Urothelium cell line (cell line): ENCODE measurements at places on chromosomes 1 and 21.

- DNase-seq: no peak
Observed at GRCh38 chr1:117783606-117784396, 145.6 kb downstream of the GDAP2 start.

- DNase-seq: no peak
Observed at GRCh38 chr1:170669586-170670530, 5.9 kb downstream of the PRRX1 start.

DNA sequence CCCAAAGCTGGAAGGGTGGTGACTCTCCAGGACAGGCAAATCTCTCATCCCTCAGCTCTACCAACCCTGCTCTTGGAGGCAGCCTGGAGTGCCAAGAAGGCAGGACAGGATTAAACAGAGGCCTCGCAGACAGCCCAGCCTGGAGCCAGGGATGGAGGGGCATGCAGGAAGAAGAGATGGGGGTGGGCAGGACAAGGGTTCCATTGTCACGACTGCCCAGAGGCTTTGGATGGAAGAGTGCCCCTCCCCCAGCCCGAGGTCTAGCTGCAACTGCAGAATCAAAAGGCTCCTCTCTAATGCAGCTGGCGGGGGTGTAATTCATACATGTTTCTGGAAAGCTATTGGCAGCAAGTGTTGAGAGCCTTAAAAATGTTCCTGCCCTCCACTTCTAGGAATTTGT lies 8.8 kb downstream of the RAB7B start:
- no peak for DNase-seq

GRCh38 chr1:171345536-171345935 lies 31.6 kb downstream of the FMO4 start:
- no peak for DNase-seq

DNA sequence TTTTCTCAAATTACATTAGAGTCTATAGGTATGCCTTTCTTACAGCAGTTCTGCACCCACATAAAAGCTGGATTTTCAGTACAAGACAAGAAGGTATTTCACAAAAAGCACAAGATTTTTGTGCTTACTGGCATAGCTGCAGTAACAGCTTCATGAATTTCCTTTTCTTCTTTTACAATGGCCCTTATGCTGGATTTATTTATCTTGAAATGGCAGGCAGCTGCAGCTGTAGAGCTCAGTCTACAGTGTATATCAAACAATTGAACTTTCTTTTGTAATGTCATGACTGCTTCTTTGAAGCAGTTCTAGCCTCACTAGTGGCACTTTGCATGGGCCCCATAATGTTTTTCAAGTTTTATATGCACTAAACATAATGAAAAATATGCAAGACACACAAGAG lies 510.2 kb downstream of the KCNT2 start:
- DNase-seq: no peak

GRCh38 chr1:209387969-209388329 lies 195.6 kb upstream of the CAMK1G start:
- no peak for DNase-seq

- DNase-seq: no peak
Observed at GRCh38 chr1:225774281-225775147, 3.1 kb upstream of the SRP9 start.

DNA sequence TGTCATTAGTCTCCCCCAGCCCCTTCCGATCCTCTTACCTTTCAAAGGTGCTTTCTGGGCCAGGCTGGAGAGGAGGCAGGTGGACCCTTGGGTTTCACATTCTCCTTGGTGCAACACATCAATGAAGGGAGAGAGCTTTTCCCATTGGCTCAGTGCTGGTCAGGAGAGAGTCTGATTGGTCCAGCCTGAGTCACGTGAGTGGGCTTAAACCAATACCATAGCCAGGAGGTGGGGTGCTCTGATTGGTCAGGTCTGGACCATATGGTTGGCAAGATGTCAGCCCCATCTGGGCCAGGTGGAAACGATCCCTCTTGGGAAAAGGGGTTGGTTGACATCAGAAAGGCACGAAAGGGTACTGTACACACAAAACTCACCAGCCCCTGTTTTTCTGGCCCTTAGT lies 44.8 kb upstream of the ABCG1 start:
- DNase-seq: no peak

DNA sequence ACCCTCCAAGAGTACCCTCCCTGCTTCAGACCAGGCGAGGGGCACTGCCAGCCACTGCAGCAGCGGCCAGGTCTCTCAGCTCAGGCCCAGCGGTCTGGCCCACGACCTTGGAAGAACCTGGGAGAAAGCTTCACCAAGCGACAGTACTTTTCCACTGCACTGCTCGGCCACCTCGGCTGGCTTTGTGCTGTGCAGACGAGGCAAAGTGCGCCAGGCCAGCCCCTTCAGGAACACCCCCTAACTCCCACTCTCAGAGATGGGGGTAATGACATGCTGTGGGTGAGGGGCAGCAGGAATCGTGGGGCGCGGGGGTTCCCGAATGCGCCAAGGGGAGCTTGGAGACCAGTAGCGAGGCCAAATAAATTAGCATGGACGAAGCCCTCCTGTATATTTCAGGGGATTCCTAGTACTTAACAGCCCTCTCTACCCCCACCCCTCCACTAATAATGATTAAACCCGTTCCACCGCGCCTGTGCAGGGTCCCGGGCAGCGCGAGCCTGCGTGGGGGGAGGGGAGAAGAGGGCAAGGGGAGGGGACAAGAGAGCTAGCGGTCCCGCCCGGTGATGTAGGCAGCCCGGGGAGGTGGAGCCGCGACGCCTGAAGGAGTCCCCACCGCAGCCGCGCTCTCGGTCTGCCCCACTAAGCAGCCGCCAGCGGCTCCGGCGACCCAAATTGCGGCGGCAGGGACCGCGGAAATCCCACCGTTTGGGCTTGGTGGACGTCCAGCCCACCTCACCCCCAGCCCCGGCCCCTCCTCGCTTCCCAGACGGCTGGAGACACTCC lies at the start of gene FAM43B:
Gene FAM43B, plus strand, starts transcription at position 629 of the 783 bp plus-strand sequence. CDS start 401 bp downstream, outside the sequence.
- peak; percentile 88 for DNase-seq

DNA sequence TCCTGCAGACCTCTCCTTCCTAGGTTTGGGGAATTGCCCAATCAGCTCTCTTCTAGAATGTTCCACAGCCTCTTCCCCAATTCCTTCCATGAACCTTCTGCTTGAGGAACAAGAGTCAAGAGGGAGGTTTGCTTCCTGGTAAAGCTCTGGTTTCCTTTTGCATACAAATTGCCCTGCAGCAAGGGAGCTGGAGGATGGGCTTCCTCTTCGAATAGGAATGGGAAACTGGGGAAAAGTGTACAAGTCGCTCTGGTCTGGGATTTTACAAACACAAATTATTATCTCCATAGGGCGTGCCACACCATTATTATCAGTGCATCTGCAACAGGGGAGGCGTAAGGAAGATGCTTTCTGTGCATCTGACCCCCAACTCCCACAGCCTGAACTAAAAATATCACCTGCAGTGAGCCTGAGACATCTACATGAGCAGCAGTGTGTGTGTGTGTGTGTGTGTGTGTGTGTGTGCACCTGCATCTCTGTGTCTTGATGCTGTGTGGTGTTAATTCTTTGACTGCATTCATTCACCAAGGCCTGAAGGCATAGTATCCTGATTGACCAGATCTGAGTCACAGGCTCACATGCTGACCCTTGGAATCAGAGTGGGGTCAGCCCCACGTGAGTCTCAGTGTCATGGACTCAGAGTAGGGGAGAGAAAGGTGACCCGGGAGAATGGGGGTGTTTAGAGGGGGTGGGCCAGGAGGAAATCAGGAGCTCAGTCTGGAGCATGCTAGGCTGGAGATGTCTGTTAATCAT lies 272.9 kb downstream of the KAZN start:
- DNase-seq: no peak

DNA sequence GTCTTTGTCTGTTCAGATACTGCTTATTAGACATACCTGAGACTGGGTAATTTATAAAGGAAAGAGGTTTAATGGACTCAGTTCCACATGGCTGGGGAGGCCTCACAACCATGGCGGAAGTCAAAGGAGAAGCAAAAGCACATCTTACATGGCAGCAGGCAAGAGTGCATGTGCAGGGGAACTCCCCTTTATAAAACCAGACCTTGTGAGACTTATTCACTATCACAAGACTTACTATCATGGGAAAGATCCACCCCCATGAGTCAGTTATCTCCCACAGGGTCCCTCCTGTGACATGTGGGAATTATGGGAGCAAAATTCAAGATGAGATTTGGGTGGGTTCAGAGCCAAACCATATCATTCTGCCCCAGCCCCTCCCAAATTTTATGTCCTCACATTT lies 7.1 kb upstream of the PSMA5 start:
- no peak for DNase-seq

GRCh38 chr1:156214024-156214748 lies 1.4 kb downstream of the PMF1 start:
- DNase-seq: peak; percentile 65

DNA sequence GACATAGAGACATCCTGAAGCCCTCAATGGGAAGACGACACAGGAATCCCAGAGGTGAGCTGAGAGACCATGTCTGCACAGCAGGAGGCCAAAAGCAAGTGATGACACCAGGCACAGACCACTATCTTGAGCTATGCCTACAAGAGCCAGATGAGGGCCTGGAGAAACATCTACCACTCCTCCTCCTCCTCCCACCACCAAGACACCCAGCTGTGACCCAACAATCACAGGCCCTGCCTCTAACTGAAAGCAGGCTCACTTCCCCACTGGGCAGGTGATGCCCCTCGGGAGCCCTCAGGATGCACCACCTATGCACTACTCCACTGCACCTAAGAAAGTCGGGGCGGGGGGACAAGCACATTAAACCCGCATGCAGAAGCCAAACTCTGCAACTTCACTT lies 16.5 kb downstream of the TADA1 start:
- no peak for DNase-seq

GRCh38 chr1:241848686-241849344 lies 811 bp downstream of the EXO1 start:
- DNase-seq: no peak

DNA sequence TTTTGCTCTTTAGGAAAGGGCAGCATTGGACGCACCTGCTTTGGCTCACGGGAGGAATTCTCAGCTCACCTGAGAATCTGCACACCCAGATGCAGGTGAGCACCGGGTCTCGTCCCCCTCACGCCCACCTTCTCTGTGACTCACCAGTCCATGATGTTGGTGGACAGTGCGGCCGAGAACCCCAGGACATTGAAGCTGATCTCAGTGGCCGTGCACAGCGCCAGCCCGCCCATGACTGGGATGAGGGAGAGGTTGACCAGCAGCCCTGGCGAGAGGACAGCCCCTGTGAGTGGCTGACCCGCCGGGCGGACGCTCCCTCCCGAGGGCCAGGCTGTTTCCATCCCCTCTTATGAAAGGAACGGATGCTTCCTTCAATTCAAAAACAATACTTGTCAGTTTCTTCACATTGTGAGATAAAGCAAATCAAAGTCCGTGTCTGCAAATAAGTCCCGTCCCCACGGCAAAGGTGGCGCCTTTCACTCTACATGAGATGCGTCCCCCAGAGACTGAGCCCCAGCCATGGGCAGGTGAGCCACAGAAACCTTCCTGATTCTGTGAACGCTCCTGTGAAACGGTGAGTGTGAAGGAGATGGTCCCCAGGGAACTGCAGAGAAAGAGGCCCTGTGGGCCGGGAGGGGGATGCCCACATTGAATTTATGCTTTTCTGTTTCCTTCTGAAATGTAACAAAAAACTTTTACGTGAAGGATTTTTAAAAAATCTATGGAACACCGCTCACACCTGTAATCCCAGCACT lies 12.7 kb upstream of the CDK11B start:
- DNase-seq: no peak

- no peak for DNase-seq
Observed at GRCh38 chr1:162889989-162890388, 29.0 kb upstream of the CCDC190 start.

DNA sequence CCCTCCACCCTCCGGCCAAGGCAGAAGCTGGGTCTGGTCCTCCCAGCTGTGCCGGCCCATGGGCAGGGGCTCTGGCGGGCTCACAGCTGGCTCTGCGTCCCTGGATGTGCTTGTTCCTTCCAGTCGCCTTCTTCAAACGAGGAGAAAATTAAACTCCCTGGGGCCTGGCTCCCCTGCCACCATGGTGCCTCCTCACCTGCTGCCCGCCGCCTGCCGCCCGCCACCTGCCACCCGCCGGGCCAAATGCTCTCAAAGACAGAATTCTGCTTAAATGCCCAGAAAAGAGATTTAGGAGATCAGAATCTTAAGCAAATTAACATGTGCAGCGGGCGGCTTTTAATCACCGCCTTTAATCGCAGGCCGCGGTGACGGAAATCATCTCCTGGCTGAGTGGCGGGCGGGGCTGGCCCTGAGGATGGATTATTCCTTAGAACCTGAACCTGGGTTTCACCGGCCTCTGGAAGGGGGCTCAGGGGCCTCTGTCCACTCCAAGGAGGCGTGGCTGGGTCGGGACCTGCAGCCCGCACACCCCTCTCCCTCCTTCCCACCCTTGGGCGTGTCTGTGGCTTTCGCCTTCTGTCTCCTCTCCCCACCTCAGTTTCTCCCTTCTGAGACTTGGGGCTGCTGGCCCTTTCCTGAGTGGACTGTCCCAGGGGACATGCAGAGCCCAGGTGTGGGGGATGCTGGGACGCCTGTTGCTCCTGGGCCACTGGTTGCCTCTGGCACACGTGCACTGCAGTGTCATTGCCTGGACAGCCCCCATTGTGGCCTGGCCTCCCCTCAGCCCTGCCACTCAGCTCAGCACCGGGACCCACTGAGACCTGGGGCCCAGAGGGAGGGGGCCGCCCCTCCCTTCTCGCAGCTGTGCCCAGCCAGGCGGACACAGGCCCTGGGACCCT lies 10.5 kb upstream of the PLCH2 start:
- DNase-seq: no peak

DNA sequence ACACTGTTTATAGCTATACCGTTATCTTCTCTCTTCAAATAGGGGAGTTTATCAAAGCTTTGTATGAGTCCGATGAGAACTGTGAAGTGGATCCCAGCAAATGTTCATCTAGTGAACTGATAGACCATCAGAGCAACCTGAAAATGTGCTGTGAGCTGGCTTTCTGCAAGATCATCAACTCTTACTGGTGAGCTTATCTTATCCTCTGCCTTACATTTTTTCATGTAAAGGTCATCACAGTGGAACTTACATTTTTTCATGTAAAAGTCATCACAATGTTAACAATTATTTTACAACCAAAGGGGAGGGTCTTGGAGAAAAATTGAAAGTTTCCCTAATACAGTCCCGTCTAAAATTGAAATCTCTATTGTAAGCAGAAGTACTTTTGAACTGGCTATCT lies 45.2 kb downstream of the CLEC20A start:
- DNase-seq: peak; percentile 10

GRCh38 chr1:178500936-178501554 lies 4.3 kb upstream of the CLEC20A start:
- DNase-seq: no peak
